ENCODE measurements at places on chromosomes 13 and 19.

DNA sequence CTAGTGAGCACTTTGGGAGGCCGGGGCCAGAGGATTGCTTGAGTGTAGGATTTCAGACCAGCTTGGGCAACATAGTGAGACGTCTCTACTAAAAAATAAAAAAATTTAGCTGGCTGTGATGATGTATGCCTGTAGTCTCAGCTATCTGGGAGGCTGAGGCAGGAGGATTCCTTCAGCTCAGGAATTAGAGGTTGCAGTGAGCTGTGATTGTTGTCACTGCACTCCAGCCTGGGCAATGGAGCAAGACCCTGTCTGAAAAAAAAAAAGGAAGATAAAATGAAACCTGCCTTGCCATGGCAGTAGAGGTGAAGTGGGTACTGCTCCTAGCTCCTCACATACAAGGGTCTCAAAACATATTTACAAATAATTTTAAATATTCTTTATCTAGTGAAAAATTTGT lies 7.4 kb downstream of the UCHL3 start:
- H3K4me3 ChIP-seq = no peak overlapping the region
- peaks cover 8% of the 10 kb centered on the region for H3K4me1 ChIP-seq
- DNase-seq = no peak
- no peaks in the 10 kb centered on the region for H3K36me3 ChIP-seq

GRCh38 chr19:55623561-55623960 lies 805 bp downstream of the ZNF784 start:
- no peaks in the 10 kb centered on the region for H3K36me3 ChIP-seq
- no peaks in the 10 kb centered on the region for H3K4me1 ChIP-seq
- no peak for DNase-seq
- peak overlapping the region; percentile 94 for H3K4me3 ChIP-seq

- no peaks in the 10 kb centered on the region for H3K4me1 ChIP-seq
- H3K36me3 ChIP-seq = no peaks in the 10 kb centered on the region
- peak; percentile 13 for DNase-seq
- H3K27ac ChIP-seq = no peak overlapping the region
These were observed 23.4 kb downstream of the ZDHHC20 start for GRCh38 chr13:21435687-21436151.

- H3K4me1 ChIP-seq = no peaks in the 10 kb centered on the region
- H3K36me3 ChIP-seq = peaks cover 6% of the 10 kb centered on the region
- DNase-seq = no peak
- no peak overlapping the region for H3K27ac ChIP-seq
These were observed 45.9 kb downstream of the COMP start for GRCh38 chr19:18745012-18745735.

GRCh38 chr19:17294051-17294891 lies 9.0 kb downstream of the ABHD8 start:
- peaks cover 5% of the 10 kb centered on the region for H3K4me1 ChIP-seq
- no peak for DNase-seq
- no peak overlapping the region for H3K4me3 ChIP-seq
- H3K27ac ChIP-seq = no peak overlapping the region
- no peaks in the 10 kb centered on the region for H3K27me3 ChIP-seq

DNA sequence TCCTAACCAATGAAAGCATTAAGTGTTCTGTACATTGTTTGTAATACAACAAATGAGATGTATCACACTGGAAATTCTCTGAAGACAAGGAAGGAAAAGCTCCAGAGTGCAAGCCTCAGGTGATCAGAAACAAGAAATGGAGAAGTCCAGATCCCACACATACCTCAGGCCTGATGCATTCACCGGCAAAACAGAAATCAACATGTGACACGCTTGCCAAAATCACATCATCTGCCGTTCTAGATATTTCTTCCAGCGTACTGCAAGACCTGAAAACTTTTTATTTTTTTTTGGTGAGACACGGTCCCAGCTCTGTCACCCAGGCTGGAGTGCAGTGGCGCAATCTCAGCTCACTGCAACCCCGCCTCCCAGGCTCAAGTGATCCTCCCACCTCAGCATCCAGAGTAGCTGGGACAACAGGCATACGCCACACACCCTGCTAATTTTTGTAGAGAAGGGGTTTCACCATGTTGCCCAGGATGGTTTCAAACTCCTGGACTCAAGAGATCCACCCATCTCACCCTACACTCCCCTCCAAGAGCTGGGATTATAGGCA lies 48.6 kb downstream of the FOXO1 start:
- H3K27me3 ChIP-seq = no peaks in the 10 kb centered on the region
- peaks cover 26% of the 10 kb centered on the region for H3K4me1 ChIP-seq
- no peak overlapping the region for H3K4me3 ChIP-seq
- no peak for DNase-seq

GRCh38 chr19:16025108-16026101 lies 50.9 kb upstream of the TPM4 start:
- H3K36me3 ChIP-seq = no peaks in the 10 kb centered on the region
- no peak for DNase-seq
- H3K27me3 ChIP-seq = no peaks in the 10 kb centered on the region
- H3K4me3 ChIP-seq = no peak overlapping the region
- H3K4me1 ChIP-seq = no peaks in the 10 kb centered on the region

GRCh38 chr13:49110913-49111170 lies 109.3 kb upstream of the MLNR start:
- H3K27ac ChIP-seq = no peak overlapping the region
- no peaks in the 10 kb centered on the region for H3K36me3 ChIP-seq
- no peaks in the 10 kb centered on the region for H3K27me3 ChIP-seq
- H3K4me1 ChIP-seq = peaks cover 33% of the 10 kb centered on the region
- peak overlapping the region; percentile 80 for H3K4me3 ChIP-seq

GRCh38 chr13:84997858-84998257 lies 801.4 kb downstream of the SLITRK6 start:
- DNase-seq = no peak
- H3K4me1 ChIP-seq = no peaks in the 10 kb centered on the region
- no peaks in the 10 kb centered on the region for H3K36me3 ChIP-seq
- H3K27me3 ChIP-seq = no peaks in the 10 kb centered on the region

DNA sequence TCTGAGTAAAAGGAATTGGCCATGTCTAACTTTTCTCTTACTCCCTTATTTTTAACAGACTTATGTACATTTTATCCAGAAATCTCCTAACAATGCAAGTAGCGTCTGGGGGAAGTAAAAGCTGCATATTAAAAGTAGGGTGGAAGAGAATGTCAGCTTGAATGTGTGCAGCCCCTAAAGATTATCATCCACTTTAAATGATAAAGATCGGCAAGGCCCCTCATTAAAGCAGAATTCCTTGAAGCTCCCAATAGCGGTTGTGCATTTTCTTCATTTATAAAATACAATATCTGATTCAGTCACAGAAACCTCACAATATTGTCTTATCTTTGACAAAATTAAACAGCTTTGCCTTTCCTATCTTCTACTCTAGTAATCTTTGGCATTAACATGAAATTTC lies 184.6 kb downstream of the LHFPL6 start:
- DNase-seq = no peak
- H3K4me3 ChIP-seq = no peak overlapping the region
- no peaks in the 10 kb centered on the region for H3K27me3 ChIP-seq
- peaks cover 51% of the 10 kb centered on the region for H3K4me1 ChIP-seq
- H3K27ac ChIP-seq = no peak overlapping the region
- no peaks in the 10 kb centered on the region for H3K36me3 ChIP-seq

DNA sequence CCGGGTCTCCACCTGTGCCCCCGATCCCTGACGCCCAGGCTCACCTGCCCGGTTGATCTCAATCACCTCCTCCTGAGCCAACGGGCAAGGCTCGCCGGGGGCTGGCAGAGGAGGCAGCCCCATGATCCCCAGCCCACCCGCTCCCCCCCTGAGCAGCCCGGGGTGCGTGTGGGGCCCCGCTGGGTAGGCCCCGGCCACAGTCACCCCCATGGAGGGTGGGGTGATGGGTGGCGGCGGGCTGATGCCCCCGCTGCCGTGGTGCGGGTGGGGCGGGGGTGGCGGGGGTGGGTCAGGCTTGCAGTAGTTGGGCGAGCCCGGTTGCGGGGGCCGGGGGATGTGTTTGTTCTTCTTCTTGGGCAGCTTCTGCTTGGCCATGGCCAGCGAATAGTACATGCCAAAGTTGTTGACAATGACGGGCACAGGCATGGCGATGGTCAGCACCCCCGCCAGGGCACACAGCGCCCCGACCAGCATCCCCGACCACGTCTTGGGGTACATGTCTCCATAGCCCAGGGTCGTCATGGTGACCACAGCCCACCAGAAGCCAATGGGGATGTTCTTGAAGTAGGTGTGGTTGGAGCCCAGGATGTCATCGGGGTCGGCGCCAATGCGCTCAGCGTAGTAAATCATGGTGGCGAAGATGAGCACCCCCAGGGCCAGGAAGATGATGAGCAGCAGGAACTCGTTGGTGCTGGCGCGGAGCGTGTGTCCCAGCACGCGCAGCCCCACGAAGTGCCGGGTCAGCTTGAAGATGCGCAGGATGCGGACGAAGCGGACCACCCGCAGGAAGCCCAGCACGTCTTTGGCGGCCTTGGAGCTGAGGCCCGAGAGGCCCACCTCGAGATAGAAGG lies 6.0 kb downstream of the KCNC3 start:
- no peak overlapping the region for H3K27ac ChIP-seq
- DNase-seq = no peak
- H3K4me3 ChIP-seq = no peak overlapping the region
- H3K36me3 ChIP-seq = no peaks in the 10 kb centered on the region

DNA sequence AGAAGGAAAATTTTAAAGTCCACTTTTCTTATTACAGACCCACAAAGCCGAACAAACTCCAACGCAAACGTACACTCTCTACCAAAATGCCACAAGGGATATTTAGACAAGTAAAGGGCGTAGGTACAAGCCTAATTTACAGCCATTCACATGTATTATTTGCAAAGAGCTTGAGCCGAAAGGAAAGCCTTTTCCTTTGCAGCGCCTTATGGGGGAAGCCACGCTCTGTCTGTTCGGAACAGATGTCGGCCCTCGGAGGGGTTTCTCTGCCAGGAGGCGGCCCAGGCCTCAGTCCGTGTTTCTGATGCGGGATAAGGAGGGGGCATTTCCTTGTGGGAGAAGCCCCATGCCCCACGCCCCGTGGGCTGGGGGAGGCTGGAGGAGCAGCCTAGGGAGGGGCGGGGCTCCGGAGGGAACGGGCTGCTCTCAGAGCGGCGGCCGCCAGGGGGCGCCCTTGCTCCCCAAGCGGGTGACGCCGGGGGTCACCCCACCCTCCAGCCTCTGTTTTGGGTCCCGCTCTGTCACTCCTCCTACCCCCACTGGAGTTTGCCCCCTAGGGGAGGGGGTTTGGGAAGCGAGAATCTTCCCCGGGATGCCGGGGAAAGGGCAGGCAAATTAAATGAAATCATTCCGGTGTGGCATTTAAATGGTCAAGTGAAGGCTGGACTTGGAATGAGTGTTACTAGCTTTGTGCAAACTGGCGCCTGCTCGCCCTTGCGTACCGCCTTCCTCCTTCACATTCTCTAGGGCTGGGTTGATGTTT lies 2.9 kb downstream of the HTR2A start:
- peaks cover 18% of the 10 kb centered on the region for H3K4me1 ChIP-seq
- no peaks in the 10 kb centered on the region for H3K36me3 ChIP-seq
- no peaks in the 10 kb centered on the region for H3K27me3 ChIP-seq
- DNase-seq = no peak
- H3K4me3 ChIP-seq = peak overlapping the region; percentile 81

- H3K4me1 ChIP-seq = peaks cover 7% of the 10 kb centered on the region
- H3K4me3 ChIP-seq = peak within 1 kb of the TSS; percentile 66
- no peaks in the 10 kb centered on the region for H3K36me3 ChIP-seq
- H3K27me3 ChIP-seq = peaks cover 4% of the 10 kb centered on the region
These were observed at the start of gene IZUMO1 for GRCh38 chr19:48746738-48747575. TSS of gene IZUMO1 (minus strand) at chr19:48746909. CDS start at chr19:48745859, 1,050 bp downstream.

DNA sequence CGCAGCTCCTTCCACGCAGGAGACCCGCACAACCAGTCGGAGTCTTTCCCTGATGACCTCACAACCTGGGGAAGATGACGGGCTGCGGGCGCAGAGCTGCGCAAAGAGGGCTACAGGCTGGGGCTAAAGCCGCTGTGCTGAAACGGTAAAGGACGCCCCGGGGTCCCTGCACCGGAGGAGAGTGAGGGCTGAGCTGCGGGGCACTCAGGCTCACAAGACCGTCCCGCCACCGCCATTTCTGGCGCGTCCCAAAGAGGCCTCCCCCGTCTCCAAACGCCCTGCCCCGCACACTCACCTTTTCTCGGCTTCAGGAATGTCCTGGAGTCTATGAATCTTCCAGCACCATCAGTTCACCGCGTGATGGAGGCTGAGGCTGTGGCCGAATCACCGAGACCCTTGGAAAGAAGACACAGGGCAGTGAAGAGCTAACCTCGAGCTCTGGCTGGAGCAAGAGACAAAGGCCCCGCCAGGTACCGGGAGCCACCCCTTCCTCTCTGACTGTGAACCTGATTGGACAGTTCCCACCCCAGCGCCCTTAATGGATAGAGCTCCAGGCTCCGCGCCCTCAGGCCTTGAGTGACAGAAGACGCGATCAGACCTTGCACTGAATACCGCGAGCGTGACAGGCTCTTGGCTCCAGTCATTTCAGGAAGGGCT lies 41.8 kb upstream of the ZNF429 start:
- peak overlapping the region; percentile 57 for H3K4me3 ChIP-seq
- H3K27ac ChIP-seq = no peak overlapping the region
- DNase-seq = no peak
- H3K36me3 ChIP-seq = no peaks in the 10 kb centered on the region
- no peaks in the 10 kb centered on the region for H3K27me3 ChIP-seq

DNA sequence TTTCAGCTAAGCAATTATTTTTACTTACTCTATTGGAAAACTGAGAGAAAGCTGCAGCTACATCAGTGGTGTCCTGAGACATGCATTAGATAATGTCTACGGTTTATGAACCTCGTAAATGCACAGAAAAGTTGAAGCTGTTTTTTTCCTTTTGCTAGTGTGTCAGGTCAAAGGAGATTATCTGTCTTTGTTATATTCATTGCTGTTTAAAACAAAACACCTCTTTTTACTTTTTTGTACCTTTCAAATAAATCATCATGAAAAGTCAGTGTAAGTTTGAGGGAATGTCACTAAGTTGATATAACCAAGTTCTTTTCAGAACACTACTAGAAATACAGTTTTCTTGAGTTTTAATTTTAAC lies 2.2 kb downstream of the NBEA start:
- no peaks in the 10 kb centered on the region for H3K27me3 ChIP-seq
- no peak for DNase-seq

DNA sequence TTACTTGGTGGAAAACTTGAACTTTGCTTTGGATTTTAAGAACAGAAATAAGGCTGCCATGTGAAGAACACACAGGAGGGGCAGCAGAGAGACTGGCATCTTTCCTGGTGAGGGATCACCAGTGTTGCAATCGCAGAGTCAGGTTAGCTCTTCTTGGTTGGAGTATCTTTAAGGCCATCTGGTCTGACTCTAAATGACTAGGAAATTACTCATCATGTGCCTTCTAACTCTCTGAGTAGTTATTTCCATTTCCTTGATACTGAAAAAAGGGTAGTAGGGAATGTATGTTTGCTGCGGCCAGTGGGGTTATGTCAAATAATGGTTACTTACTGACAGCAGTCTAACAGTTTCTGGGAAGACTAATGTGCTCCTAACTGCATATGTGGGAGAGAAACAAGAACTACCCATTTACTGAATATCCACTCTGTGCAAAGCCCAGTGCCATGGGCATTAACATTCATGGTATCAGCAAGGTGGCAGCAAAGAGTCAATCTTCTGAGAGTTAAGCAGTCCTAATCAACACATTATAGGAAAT lies 122.1 kb downstream of the COG6 start:
- no peak overlapping the region for H3K4me3 ChIP-seq
- no peak for DNase-seq
- no peaks in the 10 kb centered on the region for H3K4me1 ChIP-seq
- no peaks in the 10 kb centered on the region for H3K36me3 ChIP-seq

Data from thoracic aorta (tissue), 2 donors.